ENCODE measurements at places on chromosomes 7 and 10.

DNA sequence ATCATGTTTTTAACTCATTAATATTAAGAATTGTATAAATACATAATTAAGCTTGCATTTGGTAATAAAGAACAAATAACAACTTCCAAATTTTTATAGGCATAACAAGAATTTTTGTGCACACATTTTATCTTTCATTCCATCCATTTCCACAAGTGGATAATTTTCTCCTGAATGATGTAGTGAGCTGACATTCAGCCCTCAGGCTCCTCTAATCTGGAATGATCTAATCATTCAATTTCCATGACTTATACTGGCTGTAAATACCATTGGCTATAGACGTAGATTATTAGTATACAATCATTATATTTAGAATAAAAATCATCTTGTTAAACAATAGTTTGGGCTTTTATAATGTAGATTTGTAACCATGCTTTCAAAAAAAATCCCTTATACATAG, 287.2 kb upstream of the GHITM start:
- H3K27ac ChIP-seq = peak overlapping the region; percentile 71
- H3K36me3 ChIP-seq = peaks cover 5% of the 10 kb centered on the region
- no peak overlapping the region for H3K4me3 ChIP-seq
- no peak for DNase-seq

DNA sequence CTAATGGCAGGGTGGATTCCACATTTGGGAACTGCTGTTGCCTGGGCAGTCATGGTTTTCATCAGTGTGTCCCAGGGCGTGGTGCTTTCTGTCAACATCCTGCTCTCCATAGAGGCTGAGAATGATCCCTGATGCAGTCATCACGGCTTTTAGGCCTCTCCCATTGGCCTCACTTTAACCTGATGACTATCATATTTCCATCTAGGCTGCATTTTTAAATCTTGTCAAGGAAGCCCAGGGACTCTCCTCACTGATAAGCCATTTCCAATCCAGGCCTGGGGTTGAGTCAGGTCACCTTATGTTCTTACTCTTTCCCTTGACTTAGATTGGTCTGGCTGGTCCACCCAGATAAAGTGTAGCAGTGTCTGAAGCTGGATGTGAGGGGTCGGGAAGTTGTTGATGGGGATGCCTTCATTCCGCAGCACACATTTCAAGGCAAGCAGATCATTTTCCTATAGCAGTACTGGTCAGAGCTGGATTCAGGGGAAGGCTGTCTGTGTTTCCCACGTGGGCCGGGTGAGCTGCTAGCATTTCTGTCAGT, 177.0 kb downstream of the AUTS2 start:
- peak overlapping the region; percentile 11 for H3K27ac ChIP-seq
- H3K36me3 ChIP-seq = no peaks in the 10 kb centered on the region
- no peaks in the 10 kb centered on the region for H3K27me3 ChIP-seq
- H3K4me3 ChIP-seq = no peak overlapping the region
- DNase-seq = no peak
- H3K4me1 ChIP-seq = peaks cover 58% of the 10 kb centered on the region

- peaks cover 1% of the 10 kb centered on the region for H3K4me1 ChIP-seq
- DNase-seq = no peak
- no peak overlapping the region for H3K4me3 ChIP-seq
- peaks cover 21% of the 10 kb centered on the region for H3K27me3 ChIP-seq
- H3K36me3 ChIP-seq = no peaks in the 10 kb centered on the region
These were observed 11.3 kb upstream of the HABP2 start for GRCh38 chr10:113541549-113541927.

- no peak for DNase-seq
- no peaks in the 10 kb centered on the region for H3K27me3 ChIP-seq
- H3K27ac ChIP-seq = no peak overlapping the region
- peaks cover 11% of the 10 kb centered on the region for H3K4me1 ChIP-seq
These were observed 2.3 kb upstream of the C10orf62 start for GRCh38 chr10:97587183-97587582.

DNA sequence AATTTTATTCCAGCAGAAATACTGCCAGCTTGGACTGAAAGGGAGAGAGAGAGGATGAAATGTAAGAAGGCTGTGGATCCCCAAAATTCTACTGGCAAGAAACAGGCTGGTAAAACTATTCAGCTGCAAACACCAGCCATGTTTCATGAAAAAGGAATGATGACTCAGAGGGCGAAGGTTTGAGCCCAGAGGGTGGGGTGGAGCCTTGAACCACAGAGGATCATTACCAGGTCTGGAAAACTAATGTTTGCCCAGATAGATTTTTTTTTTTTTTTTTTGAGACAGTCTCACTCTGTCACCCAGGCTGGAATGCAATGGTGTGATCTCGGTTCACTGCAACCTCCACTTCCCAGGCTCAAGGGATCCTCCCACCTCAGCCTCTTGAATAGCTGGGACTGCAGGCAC, 41.7 kb upstream of the NRF1 start:
- no peak overlapping the region for H3K27ac ChIP-seq
- H3K4me3 ChIP-seq = no peak overlapping the region
- H3K4me1 ChIP-seq = no peaks in the 10 kb centered on the region
- DNase-seq = no peak
- no peaks in the 10 kb centered on the region for H3K36me3 ChIP-seq

- H3K27me3 ChIP-seq = no peaks in the 10 kb centered on the region
- no peak for DNase-seq
- peaks cover 12% of the 10 kb centered on the region for H3K4me1 ChIP-seq
These were observed 47.2 kb downstream of the SORBS1 start for GRCh38 chr10:95513941-95514392.

Data from mesothelial cell of epicardium (in vitro differentiated cells).